ENCODE measurements at places on chromosomes 16 and 17. TPM values are rescaled to one million over a fixed set of nuclear protein-coding genes. Genes with fewer than 3 reads are reported as not detected.
A peak's percentile ranks its signal among the peaks of the same experiment; 100 is the strongest.

GRCh38 chr16:31009894-31010584 is 399 bp downstream of the STX1B start:
- DNase-seq: no peak
- peak overlapping the region; percentile 16 for H3K4me3 ChIP-seq

- no peaks in the 10 kb centered on the region for H3K27me3 ChIP-seq
- H3K36me3 ChIP-seq: no peaks in the 10 kb centered on the region
- H3K4me1 ChIP-seq: peaks cover 33% of the 10 kb centered on the region
- H3K27ac ChIP-seq: peak overlapping the region; percentile 1
- H3K4me3 ChIP-seq: no peak overlapping the region
Measured at GRCh38 chr16:81143921-81144471, 47.8 kb upstream of the GCSH start.

- H3K4me1 ChIP-seq: peaks cover 9% of the 10 kb centered on the region
- no peaks in the 10 kb centered on the region for H3K36me3 ChIP-seq
- no peak overlapping the region for H3K4me3 ChIP-seq
- DNase-seq: no peak
- no peaks in the 10 kb centered on the region for H3K27me3 ChIP-seq
- H3K27ac ChIP-seq: no peak overlapping the region
Measured at GRCh38 chr17:63985387-63986140, 12.6 kb upstream of the PRR29 start.

DNA sequence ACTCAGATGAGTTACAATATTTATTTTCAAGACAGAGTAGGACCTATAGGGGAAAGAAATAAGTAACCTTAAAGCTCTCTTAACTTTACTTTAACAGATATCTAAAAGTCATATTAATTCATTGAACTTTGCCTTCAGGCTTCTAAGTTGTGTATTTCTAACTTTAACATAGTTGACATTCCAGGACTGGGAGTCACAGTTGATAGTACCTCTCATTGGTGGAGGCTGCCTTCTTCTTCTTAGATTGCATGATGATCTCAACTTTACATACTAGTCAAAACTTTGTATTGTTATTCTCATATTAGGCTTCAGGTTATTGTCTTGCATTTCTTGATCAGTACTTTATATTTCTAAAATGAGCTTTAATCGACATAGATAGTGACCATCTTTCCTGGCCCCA is 350.1 kb upstream of the KIF2B start:
- no peaks in the 10 kb centered on the region for H3K36me3 ChIP-seq
- no peak for DNase-seq
- H3K27ac ChIP-seq: no peak overlapping the region
- H3K4me1 ChIP-seq: peaks cover 8% of the 10 kb centered on the region

GRCh38 chr17:55301521-55302406 is 37.0 kb downstream of the HLF start:
- no peak overlapping the region for H3K27ac ChIP-seq
- no peaks in the 10 kb centered on the region for H3K27me3 ChIP-seq
- no peak overlapping the region for H3K4me3 ChIP-seq
- peaks cover 8% of the 10 kb centered on the region for H3K4me1 ChIP-seq
- DNase-seq: no peak

Gene ARL5C
- not detected for total RNA-seq

Gene TBC1D3K
- total RNA-seq: not detected
